ENCODE measurements at places on chromosomes 12 and 14. TPM values are rescaled to one million over a fixed set of nuclear protein-coding genes. Genes with fewer than 3 reads are reported as not detected.

The SERPINA3 gene
- 14.0 TPM for total RNA-seq

The KRT83 gene
- 18.8 TPM for total RNA-seq

The OR4E2 gene
- total RNA-seq = not detected

The NKX2-8 gene
- not detected for total RNA-seq

The TSPAN19 gene
- total RNA-seq = not detected

The LIN7A gene
- 5.9 TPM for total RNA-seq

The GSC gene
- 0.99 TPM for total RNA-seq

The CCDC38 gene
- total RNA-seq = not detected

The TGM1 gene
- 26.1 TPM for total RNA-seq

The IL31 gene
- not detected for total RNA-seq

The LTBP2 gene
- total RNA-seq = 18.8 TPM

The HCAR1 gene
- total RNA-seq = 1.9 TPM

The MUCL1 gene
- 90.0 TPM for total RNA-seq

The TRPV4 gene
- 4.2 TPM for total RNA-seq

The RTL1 gene
- 4.2 TPM for total RNA-seq

The TMEM119 gene
- total RNA-seq = 61.1 TPM

The BDKRB1 gene
- 0.20 TPM for total RNA-seq

The DLGAP5 gene
- total RNA-seq = 13.7 TPM

The PRPF40B gene
- total RNA-seq = 10.4 TPM

The CLEC14A gene
- total RNA-seq = 15.0 TPM

The BATF gene
- total RNA-seq = 1.4 TPM

The KHNYN gene
- 38.8 TPM for total RNA-seq

The FGF6 gene
- total RNA-seq = 4.0 TPM

The AJUBA gene
- total RNA-seq = 44.7 TPM

The SLC7A8 gene
- 27.5 TPM for total RNA-seq

The PYGL gene
- total RNA-seq = 61.2 TPM

The BICDL1 gene
- total RNA-seq = 22.5 TPM

The TMCC3 gene
- 9.8 TPM for total RNA-seq

The KRT81 gene
- 27.8 TPM for total RNA-seq

The NIN gene
- total RNA-seq = 34.6 TPM

The SLC15A4 gene
- total RNA-seq = 28.3 TPM

The CCDC198 gene
- not detected for total RNA-seq

The WDR89 gene
- 14.3 TPM for total RNA-seq

Measured in skin of body (tissue), 3 donors.